ENCODE measurements at places on chromosomes 4 and X.

GRCh38 chr4:70715097-70715496 is 6.7 kb upstream of the RUFY3 start:
- peak; percentile 93 for DNase-seq

DNA sequence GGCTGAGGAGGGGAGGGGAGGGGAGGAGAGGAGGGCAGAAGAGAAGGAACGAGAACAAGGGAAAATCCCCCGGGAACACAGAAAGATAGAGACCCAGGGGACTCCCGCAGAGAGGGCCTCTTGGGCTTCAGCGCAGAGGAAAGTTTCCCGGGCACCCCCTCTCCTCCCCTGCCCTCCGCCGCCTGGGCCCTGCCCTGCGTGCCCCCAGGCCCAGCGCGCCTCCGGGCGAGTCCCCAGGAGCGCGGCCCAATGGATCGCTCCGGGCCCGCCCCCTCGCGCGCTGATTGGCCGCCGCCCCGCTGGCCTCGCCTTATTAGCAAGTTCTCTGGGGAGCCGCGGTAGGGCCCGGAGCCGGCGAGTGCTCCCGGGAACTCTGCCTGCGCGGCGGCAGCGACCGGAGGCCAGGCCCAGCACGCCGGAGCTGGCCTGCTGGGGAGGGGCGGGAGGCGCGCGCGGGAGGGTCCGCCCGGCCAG is at the start of gene MSX1:
MSX1 (plus strand) TSS at position 341 of the 474 bp plus-strand sequence. CDS start 235 bp downstream, outside the sequence.
- DNase-seq, result peak; percentile 58

DNA sequence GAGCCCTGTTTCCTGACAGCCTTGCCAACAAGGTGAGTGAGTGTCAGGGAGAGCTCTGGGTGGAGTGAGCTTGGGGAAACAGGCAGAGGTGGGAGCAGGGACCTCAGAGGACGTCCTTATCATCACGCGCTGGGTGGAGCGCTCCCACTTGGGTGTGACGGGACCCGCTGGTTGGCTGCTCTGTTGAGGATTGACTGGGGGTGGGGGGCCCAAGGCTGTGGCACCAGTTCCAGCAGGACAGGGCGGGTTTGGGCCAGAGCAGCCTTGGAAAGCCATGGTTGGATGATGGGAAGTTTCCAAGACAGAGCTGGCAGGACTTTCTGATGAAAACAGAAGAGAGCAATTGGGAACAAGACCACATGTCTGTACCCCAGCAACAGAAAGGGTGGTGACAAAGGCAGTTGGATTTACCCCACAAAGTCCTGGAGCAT is 3.0 kb upstream of the PCGF3 start:
- no peak for DNase-seq

DNA sequence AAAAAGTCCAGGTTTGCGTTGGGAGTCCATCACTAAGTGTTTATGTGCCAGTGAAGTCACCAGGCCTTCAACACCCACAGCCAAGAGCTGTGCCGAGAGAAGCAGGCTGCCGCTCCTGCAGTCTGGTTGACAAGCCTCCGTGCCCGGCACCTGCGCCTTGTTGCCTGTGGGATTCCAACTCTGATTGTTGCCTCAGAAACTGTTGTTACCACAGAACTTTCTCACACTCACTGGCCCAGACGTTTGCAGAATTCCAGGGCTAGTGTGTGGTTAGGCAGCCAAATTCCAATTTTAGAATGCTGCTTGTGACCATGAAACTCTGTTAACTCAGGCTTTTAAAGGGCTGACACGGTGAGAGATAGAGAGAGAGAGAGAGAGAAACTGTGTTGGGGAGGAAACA is 119.5 kb upstream of the LIMCH1 start:
- DNase-seq, result no peak

DNA sequence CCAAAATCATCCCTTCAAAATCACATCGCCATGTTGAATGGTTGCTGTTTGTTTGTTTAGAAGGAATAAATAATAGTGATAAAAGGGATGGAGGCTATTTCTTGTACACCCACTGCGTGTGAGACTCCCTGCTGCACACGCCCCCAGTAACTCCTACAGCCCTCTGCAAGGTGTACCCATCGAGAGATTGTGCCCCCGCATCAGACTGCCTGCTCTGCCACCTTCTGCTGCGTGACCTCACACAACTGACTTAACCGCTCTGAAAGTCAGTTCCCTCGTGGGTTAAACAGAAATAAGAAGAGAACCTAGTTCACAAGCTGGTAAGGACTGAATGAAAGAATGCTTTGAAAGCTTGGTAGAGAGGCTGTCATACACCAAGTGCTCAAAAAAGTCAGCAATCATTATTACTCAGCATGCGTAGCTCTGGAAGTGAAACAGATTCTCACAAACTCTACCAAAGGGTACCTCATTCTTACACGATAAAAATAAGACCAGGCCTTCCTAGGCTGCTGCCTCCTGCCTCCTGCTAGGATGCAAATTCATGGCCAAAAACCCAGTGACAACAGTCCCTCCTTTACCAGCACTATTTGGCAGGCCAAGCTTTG is 147.1 kb downstream of the CPEB2 start:
- DNase-seq, result peak; percentile 16

- no peak for DNase-seq
These were observed 30.4 kb downstream of the SMIM43 start for GRCh38 chr4:121734571-121734970.

GRCh38 chr4:139209470-139210063 is 32.5 kb upstream of the ELF2 start:
- DNase-seq, result no peak

GRCh38 chrX:132728296-132728695 is 230.1 kb downstream of the HS6ST2 start:
- DNase-seq, result no peak

DNA sequence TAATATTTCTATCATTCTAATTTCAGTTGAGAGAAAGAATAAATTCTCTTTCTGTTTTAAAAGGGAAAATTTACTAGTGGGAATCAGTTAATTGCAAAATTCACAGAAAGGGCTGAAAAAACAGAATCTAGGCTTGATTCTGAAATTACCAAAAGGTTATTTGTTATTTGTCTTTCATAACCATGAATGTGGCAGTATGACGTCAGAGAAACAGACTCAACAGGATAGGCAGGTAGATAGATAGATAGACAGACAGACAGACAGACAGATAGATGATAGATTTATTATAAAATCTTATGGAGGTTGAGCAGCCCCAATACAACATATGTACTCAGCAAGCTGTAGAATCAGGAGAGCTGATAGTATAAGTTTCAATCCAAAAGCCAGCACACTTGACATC is 311.0 kb downstream of the ADAM29 start:
- no peak for DNase-seq

DNA sequence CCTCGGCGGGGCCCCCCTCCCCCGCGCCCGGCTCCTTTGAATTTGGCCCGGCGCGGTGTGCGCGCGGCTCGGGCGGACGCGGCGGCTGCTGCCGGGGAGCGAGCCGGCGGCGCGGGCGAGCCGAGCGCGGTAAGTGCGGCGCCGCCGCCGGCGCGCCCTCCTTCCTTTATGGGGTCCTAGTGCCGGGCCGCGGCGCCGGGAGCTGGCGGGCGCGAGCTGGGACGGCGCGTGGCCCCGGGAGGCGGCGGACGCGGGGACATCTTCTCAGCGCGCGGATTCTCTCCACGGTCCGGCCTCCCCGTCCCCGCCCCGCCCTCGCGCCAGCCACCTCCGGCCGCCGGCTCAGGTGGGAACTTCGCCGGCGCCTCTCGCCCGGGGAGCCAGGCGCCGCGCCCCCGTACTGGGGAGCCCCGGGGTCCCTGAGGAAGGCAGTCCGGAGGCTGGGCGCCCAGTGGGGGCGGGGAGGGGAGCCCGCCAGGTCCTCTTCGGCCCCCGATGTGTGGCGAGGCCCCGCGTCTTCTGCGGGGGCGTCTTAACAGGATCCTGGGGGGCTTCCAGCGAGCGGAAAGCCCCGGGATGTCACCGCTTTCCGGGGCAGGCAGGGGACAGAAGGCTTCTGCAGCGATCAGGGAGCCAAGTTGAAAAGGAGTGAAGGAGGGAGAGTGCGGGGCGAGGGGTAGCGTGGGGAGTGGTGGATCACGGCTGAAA is 98.4 kb upstream of the TENM3 start:
- no peak for DNase-seq

- no peak for DNase-seq
These were observed 3.9 kb downstream of the SPON2 start for GRCh38 chr4:1168191-1169101.

DNA sequence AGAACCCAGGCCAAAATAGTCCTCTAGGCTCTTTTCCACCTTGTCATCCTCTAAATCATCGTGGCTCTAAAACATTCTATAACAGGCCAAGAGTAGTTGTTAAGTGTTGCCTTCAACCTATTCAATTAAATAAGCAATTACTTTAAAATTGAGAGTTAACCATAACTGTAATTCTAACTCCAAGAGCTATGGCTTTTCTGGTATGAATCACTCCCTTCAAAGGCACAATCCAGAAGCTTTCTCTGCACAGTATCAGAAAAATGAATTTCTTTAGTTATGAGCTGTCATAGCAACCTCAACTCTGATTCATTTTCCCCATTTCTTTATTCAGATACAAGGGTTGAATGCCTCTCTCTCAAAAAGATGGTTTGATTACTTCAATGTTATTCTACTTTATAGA is 21.7 kb downstream of the INPP4B start:
- no peak for DNase-seq

GRCh38 chrX:134525086-134525792 is 65.3 kb downstream of the HPRT1 start:
- DNase-seq, result no peak

- DNase-seq, result no peak
These were observed 139.4 kb upstream of the BOD1L1 start for GRCh38 chr4:13766761-13767540.

DNA sequence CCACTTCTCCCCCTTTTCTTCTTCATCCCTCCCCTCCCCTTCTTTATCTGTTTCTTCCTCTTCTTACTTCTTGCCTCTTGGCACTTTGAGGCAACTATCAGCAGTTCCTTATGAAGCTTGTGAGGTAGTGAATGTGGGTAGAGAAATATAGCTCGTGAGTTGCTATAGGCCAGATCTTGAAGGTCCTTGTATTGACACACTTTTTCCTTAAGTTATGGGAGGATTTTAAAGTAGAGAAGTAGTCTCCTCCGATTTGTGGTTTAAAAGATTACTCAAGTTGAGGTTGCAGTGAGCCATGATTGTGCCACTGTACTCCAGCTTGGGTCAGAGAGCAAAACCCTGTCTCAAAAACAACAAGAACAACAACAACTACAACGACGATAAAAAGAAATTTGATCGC is 3.4 kb upstream of the RRAGB start:
- peak; percentile 23 for DNase-seq

DNA sequence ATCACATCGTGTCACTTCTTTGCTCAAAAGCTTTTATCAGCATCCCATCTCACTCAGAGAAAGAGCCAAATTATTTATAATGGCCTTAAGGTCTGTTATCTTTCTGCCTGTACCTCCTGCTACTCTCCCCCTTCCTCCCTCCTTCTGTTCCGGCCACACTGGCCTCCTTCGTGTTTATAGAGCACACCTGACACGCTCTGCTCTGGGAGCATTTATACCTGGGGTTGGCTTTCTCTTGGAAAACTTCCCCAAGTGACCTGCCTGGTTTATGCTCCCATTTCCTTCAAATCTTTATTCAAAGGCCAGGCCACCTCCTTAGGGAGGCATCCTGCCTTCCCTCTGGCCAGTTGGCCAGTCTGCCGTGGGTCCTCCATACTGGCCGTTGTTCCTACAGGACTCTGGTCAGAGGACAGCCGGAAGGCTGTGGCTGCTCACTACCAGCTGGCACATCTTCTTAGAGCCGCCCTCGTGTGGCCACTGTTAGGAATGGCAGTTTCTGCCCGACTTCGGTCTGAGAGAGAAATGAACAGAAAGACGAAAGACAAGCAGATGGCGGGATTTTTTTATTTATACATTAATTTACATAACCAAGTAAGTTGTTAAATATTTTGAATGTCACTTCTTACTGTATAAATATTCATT is 80.2 kb upstream of the CBLL2 start:
- DNase-seq, result peak; percentile 56

DNA sequence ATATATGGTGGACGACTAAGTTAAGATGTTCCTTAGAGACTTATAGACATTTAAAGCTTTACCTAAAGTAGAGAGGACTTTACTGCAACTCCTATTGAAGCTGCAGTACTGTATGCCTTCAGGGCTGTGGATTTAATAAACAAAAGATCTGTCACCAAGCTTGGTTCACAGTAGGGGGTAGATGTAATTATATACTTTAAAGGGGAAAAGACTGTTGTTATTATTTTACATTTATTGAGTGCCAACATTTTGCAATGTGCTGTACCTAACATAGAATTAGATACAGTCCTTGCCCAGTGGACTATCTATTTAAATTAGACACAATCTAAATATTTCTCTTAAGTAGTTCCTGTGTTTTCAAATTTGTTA is 67.2 kb downstream of the SLIT2 start:
- DNase-seq, result no peak

GRCh38 chrX:7146703-7147412 is 654 bp upstream of the STS start:
- DNase-seq, result peak; percentile 26

GRCh38 chrX:152817078-152817764 is 13.3 kb downstream of the CETN2 start:
- peak; percentile 4 for DNase-seq

- peak; percentile 50 for DNase-seq
These were observed 13.3 kb upstream of the CD99 start for GRCh38 chrX:2677764-2678163.

DNA sequence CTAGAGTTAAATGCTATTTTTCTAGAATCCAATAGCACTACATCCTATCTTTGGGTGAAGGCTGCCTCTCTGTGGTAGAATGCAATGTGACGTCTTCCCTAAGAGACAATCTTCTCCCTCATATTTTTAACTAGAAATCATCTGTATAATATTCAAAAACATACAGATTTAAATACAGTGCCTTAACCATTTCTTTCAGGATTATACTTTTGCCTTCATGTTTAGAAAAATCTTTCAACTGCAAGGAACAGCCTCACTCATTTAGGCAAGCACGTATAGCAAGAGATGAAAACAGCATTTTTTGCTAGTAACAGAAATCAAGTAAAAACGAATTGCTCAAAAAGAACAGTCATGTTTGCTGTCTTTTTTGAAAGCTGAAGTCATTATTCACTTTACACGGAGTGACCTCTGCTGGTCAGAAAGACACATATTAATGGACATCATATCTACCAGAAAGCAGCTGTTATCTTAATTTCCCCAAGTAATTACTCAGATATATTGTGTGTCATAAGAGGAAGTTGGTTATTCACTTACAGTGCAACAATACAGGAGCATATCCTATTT is 422.3 kb downstream of the STPG2 start:
- no peak for DNase-seq

- no peak for DNase-seq
These were observed at the start of gene CITED1 for GRCh38 chrX:72305286-72306084. Gene CITED1 (minus strand): TSS chrX:72305914. CDS start chrX:72302869, 3,045 bp downstream.

DNA sequence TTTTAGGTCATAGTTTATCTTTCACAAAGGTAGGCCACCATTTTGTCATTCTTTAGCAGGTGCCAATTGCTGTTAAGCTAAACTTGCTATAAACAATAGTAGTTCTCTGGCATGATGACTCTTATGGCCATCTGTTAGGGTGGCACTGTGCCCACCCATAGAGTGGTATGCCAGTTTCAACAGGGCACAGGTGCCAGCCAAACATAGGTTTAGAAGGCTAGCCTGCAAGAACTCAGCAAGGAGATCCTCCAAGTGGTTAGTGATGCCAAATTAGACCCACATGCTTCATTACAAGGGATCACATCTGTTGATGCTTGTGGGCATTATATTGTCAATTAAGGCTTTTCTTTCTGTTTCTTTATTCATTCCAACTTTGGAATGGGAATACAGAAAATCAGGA is 204.5 kb downstream of the FMR1NB start:
- no peak for DNase-seq

Measured in suppressor macrophage treated with lipopolysaccharide for 4 hours (primary cell).